ENCODE measurements at places on chromosomes 5 and 9.

DNA sequence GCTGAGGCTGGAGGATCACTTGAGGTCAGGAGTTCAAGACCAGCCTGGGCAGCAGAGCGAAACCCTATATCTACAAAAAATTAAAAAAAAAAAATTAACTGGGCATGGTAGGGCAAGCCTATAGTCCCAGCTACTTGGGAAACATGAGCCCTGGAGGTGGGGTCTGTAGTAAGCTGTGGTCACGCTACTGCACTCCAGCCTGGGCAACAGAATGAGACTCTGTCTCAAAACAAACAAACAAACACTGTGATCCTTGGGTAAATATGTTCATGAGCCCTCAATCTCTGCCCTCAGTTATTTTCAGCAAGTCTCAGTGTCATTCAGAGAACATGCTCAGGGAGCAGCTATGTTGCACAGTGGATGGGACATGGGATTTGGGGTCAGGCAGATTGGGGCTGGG is 76.2 kb downstream of the PTTG1 start:
- DNase-seq, result no peak

DNA sequence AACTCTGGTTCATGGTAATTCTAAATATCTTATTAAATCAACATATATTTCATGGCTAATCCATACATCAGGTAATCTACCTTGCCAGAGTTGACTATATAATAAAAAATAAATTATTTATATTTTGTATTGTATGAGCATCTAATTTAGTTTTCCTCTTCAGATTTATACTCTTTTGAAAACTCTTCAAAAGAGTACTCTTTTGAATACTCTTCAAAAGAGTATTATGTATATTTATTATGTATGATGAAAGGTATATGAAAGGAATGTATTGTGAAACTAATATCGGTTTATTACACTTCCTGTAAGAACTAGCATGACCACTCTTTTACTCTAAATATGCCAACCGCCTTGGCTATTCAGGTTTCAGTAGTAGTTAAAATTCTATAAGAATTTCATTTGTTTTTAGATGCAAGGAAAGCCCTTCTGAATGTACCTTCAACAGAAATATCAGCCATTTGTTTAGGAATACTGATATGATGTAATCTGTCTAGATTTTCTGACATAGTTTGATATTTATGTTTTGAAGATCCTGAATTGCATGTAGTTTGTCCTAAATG is 178.7 kb downstream of the WDR70 start:
- no peak for DNase-seq

DNA sequence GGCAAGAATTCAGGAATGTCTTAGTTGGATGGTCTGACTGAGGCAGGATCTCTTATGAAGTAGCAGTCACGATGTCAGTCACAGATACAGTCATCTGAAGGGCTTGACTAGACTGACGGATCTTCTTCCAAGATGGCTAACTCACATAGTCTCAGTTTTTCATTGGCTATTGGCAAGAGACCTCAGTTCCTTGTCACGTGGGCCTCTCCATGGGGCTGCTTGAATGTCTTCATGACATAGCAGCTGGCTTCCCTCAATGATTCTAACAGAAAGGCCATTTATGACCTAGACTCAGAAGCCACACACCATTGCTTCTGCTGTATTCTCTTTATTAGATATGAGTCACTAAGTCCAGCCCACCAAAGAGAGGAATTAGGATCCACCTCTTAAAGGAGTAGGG is 4.7 kb downstream of the APC start:
- no peak for DNase-seq

- DNase-seq, result no peak
These were observed 60.5 kb upstream of the EDIL3 start for GRCh38 chr5:84445049-84445685.

- no peak for DNase-seq
These were observed 21.3 kb downstream of the WNK2 start for GRCh38 chr9:93205045-93205768.

DNA sequence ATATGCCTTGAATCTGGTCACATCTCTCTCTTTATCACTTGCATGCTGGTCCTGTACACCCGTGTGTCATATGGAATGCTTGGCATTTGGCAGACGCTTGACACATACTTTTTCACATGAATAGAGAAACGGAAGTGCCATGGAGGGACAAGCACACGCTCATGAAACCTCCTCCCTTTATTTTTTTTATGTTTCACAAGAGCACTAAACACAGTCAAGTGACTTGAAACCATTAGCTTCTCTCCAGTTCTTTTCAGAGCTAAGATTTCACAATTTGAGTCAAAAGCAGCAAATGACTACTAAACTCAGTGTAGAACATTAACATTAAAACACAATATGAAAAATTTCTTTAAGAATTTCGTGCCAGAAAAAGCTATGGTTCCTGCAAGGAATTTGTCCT is 151.1 kb downstream of the DOCK2 start:
- DNase-seq, result no peak

- no peak for DNase-seq
These were observed 4.4 kb downstream of the SETD9 start for GRCh38 chr5:56913766-56914165.

DNA sequence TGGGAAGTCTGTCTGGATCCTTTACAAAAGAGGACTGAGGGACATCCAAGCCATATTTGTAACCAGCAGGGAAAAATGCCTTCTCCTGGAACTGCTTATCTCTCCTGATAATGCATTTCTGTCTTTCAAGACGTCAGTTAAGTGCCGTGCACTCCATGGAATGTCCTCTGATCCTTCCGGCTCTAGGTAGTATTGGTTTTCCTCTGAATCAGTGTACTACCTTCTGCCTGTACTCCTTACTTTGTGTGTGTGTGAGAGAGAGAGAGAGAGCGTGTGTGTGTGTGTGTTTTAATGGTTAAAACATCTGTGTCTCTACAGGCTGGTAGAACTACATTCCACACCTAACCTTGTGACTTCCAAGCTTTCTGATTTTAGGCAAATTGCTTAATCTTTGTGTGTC is 89.9 kb downstream of the PIP5K1B start:
- DNase-seq, result no peak

DNA sequence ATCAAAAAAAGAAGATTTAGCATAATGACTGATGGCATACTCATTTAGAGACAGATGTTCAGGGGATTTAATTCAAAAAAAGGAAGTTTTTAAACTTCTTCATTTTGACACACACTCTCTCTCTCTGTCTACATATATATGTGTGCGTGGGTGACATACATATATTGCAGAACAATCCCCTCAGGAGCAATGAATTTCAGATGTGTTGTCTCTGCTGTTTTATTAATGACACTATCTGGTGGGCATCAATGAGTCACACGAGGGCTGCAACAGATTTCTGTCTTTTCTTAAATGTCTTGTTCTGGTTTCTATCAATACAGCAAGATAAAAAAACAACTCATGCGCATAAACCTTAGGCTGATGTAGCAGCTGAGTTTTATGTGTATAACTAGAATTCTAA is 123.5 kb upstream of the SLCO6A1 start:
- no peak for DNase-seq

GRCh38 chr9:3699883-3700282 is 174.1 kb upstream of the RFX3 start:
- no peak for DNase-seq

- no peak for DNase-seq
These were observed 100.2 kb upstream of the RAI14 start for GRCh38 chr5:34555699-34556508.

DNA sequence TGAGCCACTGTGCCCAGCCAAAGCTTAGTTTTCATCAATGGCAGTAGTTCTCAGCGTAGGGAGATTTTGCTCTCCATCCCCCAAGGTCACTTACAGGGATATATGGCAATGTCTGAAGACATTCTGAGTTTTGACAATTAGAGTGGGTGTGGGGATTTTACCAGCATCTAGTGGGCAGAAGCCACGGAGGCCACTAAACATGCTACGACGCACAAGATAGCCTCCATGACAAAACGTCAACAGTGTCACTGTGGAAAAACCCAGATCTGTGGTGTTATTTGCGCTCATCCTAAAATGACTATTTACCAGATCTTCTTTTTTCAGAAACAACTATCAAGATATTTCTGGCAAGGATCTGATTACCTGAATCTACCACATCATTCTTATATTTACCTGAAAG is 68.2 kb downstream of the CDC14B start:
- no peak for DNase-seq
